T-helper 17 cell (primary cell): ENCODE measurements at places on chromosomes 4 and X.

DNA sequence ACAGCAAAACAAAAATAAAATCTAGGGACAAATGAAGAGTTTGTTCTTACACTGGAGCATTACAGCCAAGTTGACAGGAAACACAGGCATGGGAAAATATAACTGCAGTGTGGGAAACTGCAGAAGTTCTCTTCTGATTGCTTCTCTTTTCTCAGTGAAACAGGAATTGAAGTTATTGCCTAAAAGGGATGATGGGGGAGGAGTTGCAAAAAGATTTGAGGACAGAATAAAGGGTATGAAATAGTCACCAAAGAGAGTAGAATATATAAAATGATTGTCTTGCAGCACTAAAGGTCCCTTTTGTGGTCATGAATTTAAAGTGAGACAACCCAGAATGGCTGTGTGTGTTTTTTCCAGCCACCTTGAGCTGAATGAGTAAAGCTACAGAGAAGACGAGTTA lies 103.7 kb downstream of the JADE1 start:
- no peak for DNase-seq

GRCh38 chr4:180356766-180357165 lies 1886.4 kb upstream of the TENM3 start:
- DNase-seq: no peak

DNA sequence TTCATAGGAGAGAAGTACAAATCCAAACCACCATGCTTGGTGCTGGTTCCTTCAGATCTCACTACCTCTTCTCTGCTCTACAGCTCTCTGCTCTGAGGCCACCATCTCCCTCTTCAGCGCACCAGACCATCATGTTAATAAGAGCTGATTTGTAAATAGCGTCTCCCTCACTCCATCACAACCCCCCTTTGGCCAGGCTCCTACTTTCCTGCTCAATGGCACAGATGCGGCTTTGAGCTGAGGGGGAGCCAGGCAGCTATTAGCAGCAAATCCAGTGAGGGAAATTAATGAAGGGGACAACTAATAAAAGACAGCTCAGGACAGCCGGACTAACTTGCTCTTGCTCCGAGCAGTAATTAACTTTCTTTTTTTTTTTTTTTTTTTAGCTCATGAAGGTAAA lies 13.1 kb downstream of the NEUROG2 start:
- no peak for DNase-seq

GRCh38 chr4:116953947-116954346 lies 131.4 kb downstream of the TRAM1L1 start:
- DNase-seq: no peak

GRCh38 chr4:16692046-16692445 lies 206.4 kb downstream of the LDB2 start:
- DNase-seq: no peak

- no peak for DNase-seq
Observed at GRCh38 chr4:18686338-18687037, 664.9 kb upstream of the LCORL start.

- no peak for DNase-seq
Observed at GRCh38 chr4:156686120-156686519, 285.5 kb downstream of the PDGFC start.

DNA sequence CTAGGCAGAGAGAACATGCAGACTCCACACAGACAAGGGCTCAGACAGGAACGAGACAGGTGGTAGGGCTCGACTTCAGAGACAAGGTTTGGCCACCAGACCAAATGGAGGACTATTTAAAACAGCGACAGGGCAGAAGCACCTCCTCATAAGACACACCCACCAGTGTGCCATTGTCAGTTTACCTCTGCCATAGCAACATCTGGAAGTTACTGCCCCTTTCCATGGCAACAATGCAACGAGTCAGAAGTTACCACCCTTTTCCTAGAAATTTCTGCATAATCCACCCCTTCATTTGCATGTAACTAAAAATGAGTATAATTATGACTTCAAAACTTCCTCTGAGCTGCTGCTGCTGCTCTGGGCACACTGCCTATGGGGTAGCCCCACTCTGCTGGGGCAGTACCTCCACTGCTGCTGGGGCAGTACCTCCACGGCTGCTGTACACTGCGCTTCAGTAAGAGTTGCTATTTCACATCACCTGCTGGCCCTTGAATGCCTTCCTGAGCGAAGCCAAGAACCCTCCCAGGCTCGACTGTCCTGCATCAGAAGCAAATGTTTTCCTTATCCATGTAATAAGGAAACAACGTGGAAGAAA lies 2222.3 kb upstream of the AGA start:
- DNase-seq: no peak

DNA sequence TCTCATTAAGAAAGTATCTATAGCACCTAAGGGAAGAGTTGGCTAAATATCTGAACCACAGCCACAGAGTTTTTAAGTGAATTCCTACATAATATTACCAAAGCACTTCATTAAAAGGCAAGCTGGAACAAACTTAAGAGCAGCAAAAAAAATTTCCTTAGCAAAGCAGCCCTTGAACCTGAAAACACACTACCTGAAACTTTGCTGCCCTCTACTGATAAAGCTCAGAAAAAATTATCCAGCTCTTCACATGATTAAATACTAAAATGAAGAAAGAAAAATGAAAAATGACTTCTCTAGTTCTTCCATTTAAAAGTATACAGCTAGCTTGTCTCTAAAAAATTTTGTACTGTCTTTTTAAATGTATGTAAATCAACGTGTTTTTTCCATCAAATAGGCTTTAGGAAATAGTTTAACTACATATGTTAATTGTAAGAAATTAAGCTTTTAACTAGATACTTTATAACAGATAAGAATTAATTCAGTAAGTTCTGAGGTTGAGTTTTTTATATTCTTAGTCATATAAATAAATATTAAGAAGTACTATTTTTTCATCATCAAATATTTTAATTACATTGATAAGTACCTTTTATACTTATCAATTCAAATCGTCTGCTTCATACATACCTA lies 156.1 kb downstream of the STPG2 start:
- DNase-seq: no peak

DNA sequence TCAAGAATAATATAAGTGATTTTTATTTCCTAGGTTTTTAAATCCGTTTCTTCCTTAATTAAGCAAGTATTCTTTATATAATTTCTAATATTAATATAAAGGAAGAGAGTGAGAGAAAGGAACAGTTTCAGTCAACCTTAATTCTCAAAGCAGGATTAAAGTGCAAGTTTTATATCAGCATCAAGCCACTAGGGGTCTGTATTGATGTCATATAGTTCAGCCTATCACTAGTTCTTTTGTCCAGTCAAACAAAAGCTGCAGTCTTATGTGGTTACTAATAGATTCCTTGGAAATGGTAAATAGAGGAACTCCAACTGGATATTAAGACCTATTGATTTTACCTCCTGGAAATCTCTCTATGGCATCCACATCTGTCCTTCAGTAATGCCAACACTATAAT lies 82.0 kb downstream of the NAP1L3 start:
- no peak for DNase-seq

DNA sequence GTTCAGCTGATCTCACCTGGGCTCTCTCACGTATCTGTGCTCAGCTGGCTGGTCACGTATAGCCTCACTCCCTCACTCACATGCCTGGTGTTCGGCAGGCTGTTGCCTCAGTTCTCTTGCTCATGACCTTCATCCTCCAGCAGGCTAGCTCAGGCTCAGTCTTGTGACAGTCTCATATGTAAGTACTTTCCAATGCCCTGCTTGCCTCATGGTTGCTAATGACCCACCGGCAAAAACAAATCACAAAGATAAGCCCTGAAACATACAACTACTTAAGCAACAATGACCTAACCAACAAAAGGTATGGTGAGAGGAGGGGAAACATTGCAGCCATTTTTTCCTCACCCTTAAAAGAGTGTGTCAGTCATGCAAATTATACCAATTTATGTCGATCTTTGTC lies 25.0 kb downstream of the MEPE start:
- no peak for DNase-seq

GRCh38 chr4:8185295-8185694 lies 13.8 kb upstream of the SH3TC1 start:
- DNase-seq: no peak

GRCh38 chr4:37904824-37905223 lies 13.9 kb downstream of the TBC1D1 start:
- no peak for DNase-seq

DNA sequence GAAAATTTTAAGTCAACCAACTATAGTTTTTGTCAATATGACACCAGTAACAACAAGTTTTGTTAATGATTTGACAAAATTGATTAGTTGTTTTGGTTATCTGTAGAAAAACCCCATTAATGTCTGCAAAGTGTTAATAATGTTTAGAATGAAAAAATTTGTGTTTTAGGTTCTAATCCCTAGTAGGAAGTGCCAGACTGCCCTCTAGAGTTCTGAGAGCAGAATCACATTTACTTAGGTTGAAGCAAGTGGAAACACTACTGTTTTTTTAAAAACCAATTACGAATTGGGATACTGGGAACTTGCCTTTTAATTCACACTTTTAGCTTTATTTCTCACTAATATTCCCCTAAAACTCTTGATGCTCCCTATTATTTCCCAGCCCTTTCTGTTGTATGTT lies 101.1 kb upstream of the CYLC1 start:
- no peak for DNase-seq

DNA sequence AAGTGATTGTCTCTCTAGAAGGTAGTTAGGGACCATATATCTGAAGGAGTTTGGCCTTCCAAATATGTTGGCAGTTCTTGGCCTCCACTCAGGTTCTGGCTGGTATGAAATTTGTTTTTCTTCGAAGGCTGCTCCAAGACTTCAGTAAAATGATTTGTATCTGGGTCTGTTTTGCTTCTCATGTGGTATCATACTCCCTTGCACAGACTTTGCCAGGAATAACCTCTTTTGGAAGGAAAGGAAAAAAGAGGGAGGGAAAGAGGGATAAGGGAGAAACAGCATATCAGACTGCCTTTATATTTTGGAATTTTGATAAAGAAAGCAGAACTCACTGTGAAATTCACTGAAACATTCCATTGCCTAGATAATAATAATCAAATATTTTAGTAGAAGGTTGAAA lies 242.1 kb upstream of the HHIP start:
- no peak for DNase-seq

- DNase-seq: no peak
Observed at GRCh38 chr4:100842856-100843255, 325.0 kb upstream of the EMCN start.

- DNase-seq: no peak
Observed at GRCh38 chr4:96149894-96150293, 310.0 kb downstream of the PDHA2 start.

- no peak for DNase-seq
Observed at GRCh38 chrX:31969714-31970113, 897.9 kb upstream of the FTHL17 start.

DNA sequence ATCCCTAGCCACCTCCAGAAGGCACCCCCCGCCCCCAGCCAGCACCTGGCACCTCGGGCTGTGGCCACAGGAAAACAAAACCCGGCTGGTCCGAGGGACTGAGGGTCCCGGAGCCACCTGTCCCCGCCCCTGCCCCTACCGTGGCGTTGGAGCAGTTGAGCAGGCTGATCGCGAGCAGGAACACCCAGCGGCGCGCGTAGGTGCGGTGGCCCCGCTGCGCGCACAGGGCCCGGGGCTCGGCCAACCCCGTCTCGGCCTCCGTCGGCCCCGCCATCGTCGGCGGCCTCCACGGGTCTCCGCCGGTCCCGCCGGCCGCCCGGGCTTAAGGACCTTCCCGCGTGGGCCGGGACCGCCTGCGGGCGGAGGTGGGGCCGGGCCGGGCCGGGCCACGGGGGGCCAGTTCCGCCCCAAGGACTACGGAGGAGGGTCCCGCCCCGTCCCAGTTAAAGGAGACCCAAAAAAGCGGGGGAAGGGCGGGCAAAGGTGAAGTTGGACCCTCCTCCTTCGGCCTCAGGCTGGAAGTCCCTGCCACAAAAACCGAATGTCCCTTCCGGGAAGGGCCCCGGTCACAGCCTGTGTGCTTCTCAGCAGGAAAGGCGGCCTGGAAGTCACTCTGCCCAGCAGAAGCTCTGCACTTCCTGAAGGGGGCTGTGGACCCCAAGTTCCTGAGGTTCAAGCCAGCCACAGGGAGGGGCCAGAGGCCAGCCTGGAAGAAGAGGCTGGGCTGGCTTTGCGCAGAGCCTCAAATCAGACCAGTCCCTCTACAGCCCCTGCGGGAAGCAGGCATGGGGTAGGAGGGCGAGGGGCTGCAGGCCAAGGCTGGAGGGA lies at the start of gene SLC49A3:
Gene SLC49A3, minus strand, starts transcription at position 298 of the 828 bp plus-strand sequence. Its CDS starts 24 bp downstream, at position 274.
- DNase-seq: no peak

- peak; percentile 27 for DNase-seq
Observed at GRCh38 chrX:151680805-151681204, 14.5 kb upstream of the PRRG3 start.

- DNase-seq: no peak
Observed at GRCh38 chrX:44483965-44484606, 58.6 kb downstream of the FUNDC1 start.

DNA sequence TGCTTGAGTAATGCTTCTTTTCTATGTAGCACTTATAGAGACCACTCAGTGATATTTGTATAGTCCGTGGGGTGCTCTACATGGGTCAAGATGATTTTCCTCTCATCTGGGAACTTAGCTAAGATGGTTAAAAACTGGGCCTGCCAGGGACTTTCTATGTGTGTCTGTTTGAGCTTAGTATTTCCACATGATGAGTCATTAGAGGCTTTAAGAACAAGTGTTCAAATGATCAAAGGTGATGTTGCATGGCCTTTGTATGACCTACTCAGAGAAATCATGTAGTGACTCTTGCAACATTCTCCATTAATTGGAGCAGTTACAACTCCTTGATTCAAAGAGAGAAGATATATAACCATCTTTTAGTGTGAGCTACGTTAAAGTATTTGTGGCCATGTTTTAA lies 1480.5 kb upstream of the IGFBP7 start:
- DNase-seq: no peak

- DNase-seq: no peak
Observed at GRCh38 chr4:184448821-184449220, 25.5 kb downstream of the IRF2 start.

DNA sequence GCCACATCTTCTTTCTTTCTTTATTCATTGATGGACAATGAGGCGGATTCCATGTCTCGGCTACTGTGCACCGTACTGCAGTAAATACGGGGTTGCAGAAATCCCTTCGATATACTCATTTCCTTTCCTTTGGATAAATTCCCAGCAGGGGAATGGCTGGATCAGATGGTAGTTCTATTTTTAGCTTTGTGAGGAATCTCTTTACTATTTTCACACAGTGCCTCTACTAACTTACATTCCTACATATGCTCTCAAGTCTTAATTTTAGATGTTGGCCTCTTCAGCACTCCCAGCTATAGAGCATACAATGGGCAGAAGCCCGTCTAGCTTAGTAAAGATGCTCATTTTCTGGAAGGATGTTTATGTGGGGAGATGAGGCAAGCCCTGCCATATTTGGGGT lies 317.4 kb downstream of the ASMT start:
- no peak for DNase-seq
